NAMALWA (cell line): ENCODE measurements at places on chromosomes 2 and 18.
A peak's percentile ranks its signal among the peaks of the same experiment; 100 is the strongest.

- DNase-seq = no peak
These were observed 9.6 kb downstream of the MBOAT2 start for GRCh38 chr2:8993902-8994278.

GRCh38 chr2:237391140-237391539 is 22.8 kb downstream of the COL6A3 start:
- DNase-seq = no peak

- no peak for DNase-seq
These were observed 1.4 kb downstream of the C1QL2 start for GRCh38 chr2:119156891-119157773.

DNA sequence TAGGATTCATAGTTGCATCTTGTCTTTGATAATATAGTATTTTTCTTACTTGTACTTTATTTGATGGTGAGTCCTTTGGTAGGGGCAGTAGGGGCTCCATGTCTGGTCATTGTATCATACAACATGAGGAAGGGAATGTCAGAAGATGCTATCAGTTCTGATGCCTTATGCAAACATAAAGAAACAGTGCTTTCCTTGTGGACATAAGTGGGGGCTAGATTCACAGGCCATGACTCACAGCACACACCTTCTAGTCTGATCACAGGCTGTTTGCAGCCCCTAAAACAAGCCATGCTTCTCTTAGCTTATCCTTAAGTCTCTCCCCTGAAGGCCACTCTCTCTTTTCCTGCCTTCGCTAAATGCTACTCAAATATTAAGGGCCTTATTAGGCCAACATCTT is 10.7 kb upstream of the SLC14A1 start:
- DNase-seq = no peak

- no peak for DNase-seq
These were observed 416.1 kb downstream of the ZNF521 start for GRCh38 chr18:24935896-24936295.

- DNase-seq = no peak
These were observed 200.2 kb downstream of the ANKRD30B start for GRCh38 chr18:14948163-14948540.

DNA sequence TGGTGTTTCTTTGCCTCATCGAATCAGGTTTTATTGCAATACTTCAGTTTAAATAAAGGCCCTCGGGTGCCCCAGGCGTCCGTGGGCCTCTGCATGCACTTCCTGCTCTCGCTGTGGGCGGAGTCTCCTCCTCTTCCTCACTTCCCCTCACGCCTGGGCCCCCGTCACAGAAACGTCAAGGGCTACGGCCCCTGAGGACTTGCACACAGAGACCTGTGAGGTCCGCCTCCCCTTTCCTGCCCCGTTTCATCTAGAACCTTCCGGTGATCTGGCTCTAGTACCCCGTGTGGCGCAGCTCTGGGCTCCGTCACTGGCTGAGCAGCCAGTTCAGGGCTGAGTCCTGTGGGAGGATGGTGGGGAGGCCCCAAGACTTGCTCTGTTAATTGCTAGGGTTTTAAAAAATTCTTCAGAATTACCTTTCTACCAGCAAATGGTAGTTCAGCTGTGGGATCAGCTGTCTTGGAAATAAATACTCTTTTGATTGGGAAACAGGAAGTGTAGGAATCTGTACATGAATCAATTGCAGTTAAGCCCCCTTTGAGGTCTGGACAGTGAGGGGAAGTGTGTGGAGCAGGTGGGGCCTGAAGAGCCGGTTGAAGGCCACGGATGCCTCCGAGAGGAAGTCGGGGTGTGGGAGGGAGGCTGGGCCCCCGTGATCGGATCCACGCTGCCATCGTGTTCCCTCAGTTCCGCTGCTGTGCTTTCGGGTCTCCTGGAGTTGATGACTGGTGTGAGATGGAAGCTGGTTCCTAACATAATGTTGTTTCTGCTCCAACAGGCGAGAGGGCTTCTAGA is 10.2 kb downstream of the NFATC1 start:
- peak; percentile 94 for DNase-seq

DNA sequence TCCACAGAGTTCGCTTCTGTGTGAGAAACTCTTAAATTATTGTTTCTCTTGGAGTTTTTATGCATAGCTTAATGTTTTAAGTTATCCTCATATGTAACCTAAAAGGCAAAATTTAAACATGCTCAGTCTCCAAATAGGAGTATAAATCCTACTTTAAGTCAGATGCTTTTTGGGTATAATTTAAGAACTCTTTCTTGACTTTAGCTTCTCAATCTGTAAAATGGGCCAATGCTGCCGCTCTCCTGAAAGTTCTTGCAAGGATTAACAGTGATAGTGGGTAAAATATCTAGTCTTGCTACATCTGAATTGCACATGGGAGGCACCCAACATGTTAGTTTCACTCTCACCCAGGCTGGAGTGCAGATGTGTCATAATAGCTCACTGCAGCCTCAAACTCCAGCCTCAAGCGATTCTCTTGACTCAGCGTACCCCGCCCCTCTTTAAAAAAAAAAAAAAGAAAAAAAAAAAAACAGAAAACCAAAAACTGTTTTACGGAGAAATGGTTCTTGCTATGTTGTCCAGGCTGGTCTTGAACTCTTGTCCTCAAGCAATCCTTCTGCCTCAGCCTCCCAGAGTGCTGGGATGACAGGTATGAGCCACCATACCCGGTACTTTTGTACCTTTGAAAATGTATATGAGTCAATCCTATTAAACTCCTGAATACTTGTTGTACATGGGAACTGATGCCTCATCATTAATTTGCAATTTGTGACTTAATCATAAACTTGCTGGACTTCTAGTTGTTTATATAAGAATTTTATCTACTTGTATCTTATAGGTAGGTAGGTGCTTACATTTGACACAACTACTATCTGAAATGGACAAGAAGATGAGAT is 1.8 kb downstream of the FBXO48 start:
- no peak for DNase-seq

DNA sequence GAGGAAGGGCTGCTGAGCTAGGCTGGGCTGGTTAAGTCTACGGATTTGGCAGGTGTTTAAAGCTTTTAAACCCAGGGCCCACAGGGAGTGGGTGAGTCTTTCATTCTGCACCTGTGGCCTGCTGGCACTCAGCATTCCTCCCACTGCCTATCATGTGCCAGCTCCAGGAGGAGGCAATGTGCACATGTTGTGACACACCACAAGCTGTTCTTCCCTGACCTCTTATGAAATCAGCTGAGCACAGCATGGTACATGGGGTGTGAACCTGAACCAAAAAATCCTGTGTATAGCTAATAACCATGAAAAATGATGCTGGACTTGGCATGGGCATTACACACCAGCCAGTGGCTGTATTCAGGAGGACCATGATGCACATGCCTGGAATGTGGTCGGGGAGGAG is 297.9 kb upstream of the MMADHC start:
- DNase-seq = no peak

DNA sequence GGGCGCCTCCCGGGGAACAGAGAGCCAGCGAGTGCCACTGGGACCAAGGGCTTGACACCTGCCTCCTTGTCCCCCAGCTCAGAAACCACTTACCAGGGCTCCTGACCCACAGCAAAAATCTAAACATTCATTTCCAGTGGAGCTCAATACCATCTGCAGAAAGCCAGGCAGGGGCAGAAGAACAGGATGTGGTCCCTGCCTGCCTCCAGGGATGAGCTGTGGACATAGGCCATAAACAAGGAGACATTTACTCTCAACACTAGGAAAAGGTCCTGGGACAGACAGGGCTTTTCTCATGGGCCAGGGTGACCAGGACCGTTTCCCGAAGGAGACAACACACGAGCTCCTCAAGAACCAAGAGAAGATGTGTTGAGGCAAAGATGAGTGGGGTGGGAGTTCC is 203.0 kb downstream of the CTIF start:
- no peak for DNase-seq

DNA sequence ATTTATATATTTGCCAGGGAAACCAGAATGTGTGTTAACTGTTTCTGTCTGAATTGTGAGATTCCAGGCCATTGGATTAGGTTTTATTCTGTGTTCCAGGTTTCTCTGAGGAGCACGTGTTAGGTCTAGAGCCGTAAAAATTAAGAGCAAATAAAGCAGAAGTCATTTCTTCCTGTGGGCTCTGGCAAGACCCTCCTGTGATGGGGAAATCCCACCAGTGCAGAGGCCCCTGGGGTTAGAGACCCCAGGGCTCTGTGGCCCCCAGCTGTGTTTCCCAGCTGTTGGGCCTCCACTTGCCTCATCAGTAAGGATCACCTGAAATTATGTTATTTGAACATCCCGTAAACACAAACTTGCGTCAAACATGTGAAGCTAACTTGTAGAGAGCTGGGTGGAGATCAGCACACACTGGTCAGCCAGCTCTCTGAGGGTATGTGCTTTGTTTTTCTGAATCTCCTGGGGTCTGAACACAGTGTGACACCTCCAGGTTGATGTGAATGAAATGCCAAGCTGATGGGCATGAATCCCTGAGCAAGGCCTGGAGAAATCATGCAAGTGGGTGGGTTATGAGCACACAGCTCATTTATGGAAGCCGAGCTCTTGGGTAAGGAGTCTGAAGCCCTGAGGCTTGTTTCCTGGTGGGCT is 50.3 kb downstream of the HK2 start:
- DNase-seq = no peak

DNA sequence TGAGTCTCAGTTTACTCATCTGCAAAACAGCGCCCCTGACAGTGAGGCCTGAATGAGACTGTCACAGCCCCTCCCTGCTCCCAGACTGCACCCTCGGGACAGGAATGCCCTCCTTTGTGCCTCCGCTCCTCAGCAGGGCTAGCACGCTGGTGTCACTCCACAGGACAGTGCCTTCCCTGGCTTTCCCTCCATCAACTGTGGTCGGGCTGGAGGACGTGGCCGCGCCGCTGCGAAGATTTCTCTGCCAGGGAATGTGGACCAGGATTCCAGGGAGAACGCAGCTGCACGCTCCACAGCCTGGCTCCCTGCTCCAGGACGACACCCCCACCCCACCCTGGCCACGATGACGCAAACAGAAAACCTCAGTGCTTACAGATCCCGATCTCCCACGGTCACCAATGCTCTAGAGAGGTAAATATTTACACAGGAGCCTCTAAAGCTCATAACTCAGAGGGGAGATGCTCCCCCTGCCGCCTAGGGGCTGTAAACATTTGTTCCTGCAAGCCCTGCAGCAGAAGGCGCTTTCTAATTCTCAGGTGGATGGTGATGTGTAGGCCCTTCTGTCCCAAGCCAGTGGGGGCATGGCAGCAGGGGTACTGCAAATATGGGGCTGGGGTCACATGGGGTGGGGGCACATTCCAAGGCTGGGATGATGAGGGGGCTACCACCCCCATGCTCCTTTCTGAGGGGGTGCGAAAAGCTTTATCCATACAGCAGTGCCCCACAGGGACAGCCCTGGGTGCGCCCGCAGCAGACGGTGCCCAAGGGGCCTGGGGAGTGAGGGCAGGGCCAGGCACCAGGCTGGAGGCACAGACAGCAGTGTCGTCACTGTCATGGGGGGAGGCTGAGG is 12.4 kb downstream of the HS6ST1 start:
- no peak for DNase-seq

DNA sequence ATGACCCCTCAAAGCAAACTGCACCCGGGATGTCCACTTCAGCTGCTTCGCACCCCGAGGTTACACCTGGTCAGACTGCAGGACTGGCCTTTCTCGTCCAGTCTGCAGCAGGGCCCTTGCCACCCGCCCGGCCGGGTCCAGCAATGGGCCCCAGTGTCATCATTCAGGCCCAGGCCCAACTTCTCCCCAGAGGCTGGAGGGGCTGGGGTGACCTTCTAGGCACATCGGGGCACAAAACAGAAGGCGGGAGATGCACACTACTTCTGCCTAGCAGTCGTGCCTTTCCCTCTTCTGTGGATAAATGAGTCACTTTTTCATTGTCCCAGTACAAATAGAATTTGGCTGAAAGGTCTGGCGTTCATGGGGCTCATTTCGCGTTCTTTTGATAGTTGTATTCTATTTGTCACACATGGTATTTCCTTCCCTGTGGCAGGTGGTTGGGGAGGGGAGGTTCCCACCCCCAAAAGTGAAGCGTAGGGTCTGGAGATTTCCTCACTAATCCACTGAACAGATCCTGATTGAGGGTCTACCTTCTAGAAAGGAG is 56.9 kb upstream of the ID2 start:
- no peak for DNase-seq

DNA sequence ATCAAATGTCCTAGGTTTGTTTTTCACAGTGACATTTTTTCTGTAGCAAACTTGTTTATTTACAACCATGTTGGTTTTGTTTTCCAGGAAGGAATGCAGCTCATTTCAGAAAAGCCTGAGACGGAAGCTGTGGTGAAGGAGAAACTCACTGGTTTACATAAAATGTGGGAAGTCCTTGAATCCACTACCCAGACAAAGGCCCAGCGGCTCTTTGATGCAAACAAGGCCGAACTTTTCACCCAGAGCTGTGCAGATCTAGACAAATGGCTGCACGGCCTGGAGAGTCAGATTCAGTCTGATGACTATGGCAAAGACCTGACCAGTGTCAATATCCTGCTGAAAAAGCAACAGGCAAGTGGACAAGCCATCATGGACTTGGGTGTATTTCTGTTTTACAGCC is 79.2 kb upstream of the EML6 start:
- no peak for DNase-seq

GRCh38 chr2:157748371-157749142 is 119.9 kb upstream of the ACVR1C start:
- DNase-seq = no peak

DNA sequence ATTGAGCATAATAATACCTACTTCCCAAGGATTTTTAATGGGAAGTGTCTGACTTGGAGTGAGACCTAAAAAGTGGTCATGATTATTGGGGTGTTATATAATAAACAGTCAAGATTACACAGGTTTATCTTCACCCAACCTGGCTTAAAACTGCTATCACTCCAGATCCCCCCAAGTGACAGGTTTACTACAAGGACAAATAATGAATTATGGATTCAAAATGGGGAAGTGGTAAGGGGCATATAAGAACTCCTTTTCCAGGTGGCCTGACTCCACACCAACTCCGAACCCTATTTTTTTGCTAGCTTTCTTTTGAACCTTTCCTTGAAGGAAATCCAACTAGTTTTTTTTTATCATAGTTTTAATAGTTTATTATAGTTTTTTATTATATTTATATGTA is 663.0 kb upstream of the FANCL start:
- no peak for DNase-seq

DNA sequence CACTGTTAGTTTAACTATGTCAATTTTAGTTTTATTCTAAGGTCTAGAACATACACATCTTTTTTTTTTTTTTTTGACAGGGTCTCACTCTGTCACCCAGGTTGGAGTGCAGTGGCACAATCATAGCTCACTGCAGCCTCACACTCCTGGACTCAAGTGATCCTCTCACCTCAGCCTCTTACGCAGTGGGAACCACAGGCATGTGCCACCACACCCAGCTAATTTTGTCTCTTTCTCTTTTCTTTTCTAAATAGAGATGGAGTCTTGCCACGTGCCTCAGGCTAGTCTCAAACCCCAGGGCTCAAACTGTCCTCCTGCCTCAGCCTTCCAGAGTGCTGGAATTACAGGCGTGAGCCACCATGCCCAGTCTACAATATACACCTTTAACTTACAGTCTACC is 69.5 kb upstream of the CHRNA1 start:
- no peak for DNase-seq

- DNase-seq = no peak
These were observed 103.9 kb upstream of the ACVR1C start for GRCh38 chr2:157732596-157732995.

DNA sequence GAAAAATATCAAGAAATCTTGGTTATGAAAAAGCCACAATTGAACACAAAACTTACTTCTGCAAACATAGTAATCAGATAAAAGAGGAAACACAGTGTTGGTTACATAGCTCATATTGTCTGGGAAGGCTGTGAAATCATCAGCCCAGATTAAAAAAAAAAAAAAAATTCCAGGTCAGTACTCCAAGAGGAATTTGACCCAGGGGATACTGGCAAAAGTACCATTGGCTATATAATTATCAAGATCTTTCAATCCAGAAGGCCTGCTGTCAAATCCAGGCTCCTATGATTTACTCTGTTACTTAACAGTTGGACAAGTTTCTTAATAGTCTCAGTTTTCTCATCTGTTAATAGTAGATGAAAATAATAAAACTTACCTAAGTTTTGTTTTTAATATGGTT is 12.9 kb upstream of the IKZF2 start:
- no peak for DNase-seq
